ENCODE measurements at places on chromosomes 11 and 22.

- DNase-seq: no peak
Measured at GRCh38 chr11:131658952-131659351, 288.5 kb downstream of the NTM start.

DNA sequence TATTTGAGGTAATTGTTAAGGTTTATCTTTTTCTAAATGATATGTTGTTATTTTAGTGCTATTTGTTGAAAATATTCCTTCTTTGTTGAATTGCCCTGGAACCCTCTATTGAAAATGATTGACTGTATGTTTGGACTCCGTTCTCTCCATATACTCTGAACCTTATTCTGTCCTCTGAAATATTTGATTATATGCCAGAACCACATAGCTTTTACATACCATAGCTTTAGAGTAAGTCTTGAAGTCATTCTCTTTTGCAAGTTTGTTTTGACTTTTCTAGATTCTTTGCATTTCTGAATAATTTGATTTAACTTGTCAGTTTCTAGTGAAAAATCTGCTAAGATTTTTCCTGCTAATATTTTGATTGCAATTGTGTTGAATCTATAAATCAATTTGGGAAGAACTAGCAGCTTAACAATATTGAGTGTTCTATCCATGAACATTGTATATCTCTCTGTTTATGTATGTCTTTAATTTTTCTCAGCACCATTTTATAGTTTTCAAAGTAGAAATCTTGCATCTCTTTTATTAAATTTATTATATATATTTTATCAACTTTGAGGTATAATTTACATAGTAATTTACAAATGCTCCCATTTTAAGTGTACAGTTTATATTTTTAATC lies 51.7 kb upstream of the PITPNB start:
- no peak for DNase-seq

- DNase-seq: no peak
Measured at GRCh38 chr11:10320736-10321465, 16.0 kb downstream of the ADM start.

DNA sequence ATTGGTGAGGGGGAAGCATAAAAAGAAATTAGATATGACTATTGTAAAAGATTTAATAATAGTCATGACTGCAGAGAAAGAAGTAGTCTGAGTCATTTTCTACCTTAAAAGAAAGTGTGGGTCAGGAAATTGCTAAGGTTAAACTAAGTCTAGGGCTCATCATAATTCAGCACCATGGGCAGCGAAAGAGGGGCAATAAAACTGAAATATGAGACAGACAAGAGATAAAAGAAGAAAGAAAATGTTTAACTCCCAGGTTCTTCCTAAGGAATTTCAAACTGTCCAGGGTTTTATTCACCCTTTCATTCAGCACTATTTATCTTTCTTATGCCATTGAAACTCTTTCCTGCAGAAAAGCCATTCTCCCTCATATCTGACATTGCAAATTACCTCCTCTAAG lies 114.4 kb upstream of the API5 start:
- no peak for DNase-seq

DNA sequence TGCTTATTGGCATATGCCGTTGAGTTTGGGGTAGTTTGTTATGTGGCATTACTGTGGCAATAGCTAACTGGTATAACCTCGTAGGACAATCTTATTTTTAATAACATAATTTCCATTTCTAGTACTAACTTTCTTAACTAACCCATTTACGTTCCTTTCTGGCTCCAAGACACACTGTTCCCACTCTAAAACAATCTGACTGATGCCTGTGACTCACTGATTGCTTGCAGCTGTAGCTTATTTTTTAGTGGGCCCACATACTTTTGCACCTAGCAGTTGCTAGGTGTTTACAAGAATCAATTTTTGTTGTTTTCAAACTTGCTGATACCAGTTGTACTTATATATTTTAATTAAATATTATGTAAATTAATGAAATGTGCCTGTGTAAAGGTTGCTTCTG lies 52.2 kb downstream of the FAT3 start:
- DNase-seq: no peak

- no peak for DNase-seq
Measured at GRCh38 chr22:35538801-35539321, 1.8 kb upstream of the RASD2 start.

- DNase-seq: no peak
Measured at GRCh38 chr11:61332281-61332796, 566 bp downstream of the DDB1 start.

DNA sequence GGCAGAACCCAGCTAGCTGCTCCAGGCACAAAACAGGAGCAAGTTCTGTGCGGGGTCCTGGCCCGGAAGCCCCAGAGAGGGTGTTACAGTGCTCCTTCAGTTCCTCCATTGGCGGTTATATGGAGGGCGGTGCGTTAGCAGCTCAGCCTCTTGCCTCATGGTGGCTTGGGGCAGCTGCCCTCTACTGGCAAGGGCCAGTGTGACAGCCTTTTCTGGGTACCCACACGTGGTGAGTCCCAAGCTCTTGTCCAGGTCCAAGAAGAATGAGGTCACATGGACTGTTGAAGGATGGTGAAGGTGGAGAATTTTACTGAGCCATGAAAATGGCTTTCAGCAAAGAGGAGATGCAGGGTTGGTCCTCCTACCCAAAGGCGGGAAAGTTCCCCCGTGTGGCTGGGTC lies 100.5 kb downstream of the WT1 start:
- DNase-seq: no peak

DNA sequence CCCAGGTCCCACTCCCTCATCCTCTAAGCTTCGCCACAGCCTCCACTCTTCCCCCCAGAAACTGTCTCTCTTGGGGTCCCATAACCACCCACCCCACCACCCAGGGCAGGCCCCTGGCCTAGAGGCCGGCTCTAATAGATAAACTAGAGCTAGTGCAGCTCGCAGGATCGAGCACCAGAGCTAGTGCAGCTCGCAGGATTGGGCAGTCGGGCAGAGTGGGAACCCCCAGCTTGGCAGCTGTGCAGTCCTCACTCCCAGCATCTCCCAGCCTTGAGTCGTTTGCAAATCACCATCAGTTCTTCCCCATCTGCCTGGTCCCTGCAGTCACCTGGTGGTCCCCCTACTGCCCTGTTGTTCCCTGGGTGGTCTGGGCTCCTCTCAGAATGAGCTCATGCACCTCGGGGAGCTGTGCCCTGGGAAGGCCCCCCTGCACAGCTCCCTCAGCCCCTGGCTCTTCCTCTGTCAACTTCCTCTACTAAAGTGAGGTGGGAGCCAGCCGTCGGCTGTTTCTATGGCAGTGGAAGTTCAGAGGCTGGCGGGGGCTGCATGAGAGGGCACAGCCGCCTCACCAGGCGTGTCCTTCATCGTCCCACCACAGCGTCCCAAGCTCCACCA lies 15.5 kb upstream of the SHANK2 start:
- no peak for DNase-seq

- no peak for DNase-seq
Measured at GRCh38 chr11:111801135-111801534, 34.9 kb upstream of the PPP2R1B start.

DNA sequence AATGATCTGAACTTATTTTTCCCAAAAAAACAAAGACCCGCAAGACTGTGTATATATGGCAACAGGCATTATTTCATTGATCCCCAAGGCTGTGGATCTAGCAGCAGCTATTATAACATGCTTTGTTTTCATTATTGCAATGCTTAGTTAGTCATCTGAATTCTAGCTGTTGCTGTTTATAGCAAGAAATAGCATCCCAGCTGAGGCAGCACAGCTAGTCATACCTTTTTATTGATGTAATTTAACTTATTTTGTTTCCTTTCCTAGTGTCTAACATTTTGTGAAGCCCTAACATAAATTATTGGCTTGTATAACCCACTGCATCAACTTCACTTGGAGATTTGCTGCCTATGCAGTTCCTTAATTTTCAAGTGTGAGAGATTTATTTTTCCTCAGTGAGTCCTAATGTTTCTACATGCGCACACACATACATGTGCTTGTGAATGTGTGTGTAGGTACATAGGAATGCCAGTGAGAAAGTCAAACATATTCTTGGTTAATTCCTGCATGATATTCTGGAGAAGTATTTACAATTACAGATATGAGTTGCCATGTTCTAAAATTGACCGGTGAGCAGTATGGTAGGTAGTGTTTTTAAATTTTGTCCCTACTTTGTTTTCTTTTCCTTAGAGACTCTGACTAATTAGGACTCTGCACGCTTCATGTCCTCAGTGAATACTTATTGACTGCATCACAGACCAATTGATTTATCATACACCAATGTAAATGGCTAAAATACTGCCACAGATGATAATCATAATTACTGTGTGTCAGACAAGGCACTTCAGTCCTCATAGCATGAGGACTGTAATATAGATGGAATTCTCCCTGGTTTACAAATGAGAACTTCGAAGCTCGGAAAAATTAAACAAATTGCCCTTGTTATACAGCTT lies 119.3 kb downstream of the WNT11 start:
- DNase-seq: no peak

- DNase-seq: no peak
Measured at GRCh38 chr11:19867064-19867463, 154.4 kb downstream of the NAV2 start.
